Activated CD4-positive, CD25-positive, alpha-beta regulatory T cell (primary cell): ENCODE measurements at places on chromosomes 11 and 22.

GRCh38 chr11:108593214-108593922, at the start of gene EXPH5:
TSS of gene EXPH5 (minus strand) at chr11:108593768. CDS start at chr11:108593536, 232 bp downstream.
- DNase-seq: peak; percentile 49

DNA sequence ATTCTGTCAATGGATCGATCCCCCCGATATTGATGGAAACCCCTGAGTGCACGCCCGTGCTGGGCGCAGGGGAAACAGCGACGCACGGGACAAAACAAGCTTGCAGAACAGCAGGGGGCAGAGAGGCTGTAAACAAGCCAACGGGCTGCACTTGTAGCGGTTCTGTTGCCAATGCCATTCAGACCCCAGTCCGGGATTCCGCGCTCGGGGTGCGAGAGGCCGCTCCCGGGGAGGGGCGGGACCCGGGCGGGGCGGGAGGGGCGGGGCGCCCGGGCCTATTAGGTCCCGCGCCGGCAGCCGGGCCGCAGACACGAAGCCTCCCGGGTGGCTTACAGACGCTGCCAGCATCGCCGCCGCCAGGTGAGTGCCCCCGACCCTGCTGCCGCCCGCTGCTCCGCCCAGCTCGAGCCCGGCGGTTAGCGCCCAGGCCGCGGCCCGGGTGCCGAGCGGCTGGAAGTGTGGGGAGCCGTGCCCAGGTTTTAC, at the start of gene BIK:
BIK (plus strand) TSS at position 307 of the 483 bp plus-strand sequence. CDS start 13,273 bp downstream, outside the sequence.
- peak; percentile 18 for DNase-seq

- DNase-seq: no peak
Measured at GRCh38 chr11:122413677-122414076, 241.8 kb upstream of the UBASH3B start.

DNA sequence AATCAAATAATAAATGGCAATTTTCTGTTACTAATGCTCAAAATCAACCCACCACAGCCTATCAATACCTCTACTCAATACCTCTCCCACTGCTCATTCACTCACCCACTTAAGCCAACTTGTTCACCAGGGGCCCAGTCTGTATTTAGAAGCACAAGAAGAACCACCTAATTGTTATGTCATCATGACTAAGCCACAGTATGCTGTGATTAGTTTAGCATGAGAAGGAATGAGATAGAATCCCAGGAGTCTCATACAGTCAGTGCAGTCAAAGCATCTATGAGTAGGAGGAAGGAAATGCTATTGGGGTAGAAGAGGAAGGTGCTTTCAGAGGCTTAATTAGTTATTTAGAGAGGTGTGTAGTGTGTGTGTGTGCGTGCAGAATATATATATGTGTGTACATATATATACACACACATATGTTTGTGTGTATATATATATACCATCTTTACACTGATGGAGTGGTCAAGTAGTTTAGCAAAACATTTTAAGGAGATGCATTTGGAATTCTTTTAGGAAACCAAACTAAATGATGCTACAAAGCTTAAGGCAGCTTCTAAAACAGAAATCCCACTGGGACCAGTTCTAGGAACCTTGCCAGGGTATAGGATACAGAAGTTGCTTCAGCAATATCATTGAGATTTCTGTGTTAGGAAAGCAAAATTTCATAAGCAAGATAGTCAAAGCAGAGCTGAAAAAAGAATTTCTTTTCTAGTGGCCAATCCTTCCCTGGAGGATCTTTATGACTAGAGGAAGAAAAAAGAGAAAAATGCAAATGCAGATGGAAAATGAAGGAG, 27.5 kb downstream of the KCNA4 start:
- DNase-seq: no peak

DNA sequence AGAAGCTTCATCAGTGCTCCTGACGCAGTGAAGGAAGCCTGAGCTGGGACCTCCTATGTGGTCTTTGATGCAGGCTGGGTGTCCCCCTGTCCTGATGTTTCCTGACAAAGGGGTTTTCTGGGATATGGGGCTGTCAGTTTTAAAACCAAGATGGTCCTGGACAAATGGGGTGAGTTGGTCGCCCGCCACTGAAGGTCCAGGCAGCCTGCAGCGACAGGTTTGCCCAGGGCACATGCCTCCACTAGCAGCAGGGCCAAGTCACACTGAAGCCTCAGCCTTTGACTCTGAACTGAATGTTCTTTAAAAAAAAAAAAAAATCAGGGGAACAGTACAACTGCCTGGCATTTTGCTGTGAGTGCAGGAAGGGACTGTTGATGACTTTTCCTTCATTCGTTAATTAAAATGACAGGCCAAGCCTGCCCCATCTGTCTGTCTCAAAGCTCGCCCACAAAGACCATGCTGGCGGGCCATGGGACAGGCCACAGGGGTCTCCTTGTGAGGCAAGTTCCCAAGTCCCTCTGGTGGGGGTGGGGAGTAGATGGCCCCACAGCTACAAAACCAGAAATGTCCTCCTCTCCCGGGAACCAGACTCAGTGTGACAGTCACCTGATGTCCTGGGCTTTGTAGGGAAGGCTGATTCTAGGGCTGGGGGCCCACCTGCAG, 274.8 kb downstream of the CTTN start:
- no peak for DNase-seq

DNA sequence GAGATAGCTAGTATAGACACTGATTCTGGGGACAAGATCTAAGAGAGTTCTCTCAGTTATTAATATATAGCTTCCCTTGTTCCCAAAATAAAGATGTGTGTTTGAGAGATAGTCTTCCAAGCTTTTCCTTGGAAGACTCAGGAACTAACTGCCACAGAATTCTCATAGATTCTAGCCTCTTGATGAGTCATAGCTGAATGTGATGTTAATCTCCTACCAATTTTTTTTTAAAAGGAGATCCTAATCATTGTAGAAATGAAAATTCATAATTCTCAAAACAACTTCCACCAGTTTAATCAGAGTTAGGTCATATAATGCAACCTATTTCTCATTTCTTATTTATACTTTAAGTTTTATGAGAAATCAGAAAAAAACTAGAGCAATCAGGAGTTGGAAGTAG, 148.8 kb downstream of the JRKL start:
- DNase-seq: no peak

DNA sequence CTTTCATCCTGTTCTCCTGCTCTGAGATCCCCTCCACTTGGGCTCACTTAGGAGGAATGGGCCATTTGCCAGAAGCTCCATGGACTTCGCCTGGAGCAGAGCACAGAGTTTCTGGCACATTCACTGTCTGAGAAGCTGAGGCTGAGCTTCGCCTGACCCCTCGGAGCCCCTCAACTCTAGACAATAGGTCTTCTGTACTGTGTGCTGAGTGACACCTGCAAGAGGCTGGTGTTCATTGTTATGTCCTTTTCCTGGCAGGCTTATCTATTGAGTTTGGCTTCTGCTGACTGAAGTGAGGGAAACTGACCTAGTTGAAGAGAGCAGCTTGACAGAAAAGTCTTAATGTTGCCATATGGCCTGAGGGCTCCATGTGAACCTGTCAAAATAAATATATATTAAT, 124.3 kb downstream of the EHF start:
- DNase-seq: no peak
